ENCODE measurements at places on chromosomes 4 and X. TPM values are rescaled to one million over a fixed set of nuclear protein-coding genes. Genes with fewer than 3 reads are reported as not detected.

The PRR27 gene
- total RNA-seq = not detected

The PNMA5 gene
- not detected for total RNA-seq

The CT55 gene
- total RNA-seq = not detected

The RAB39B gene
- total RNA-seq = 0.13 TPM

The TMEM185A gene
- 22.9 TPM for total RNA-seq

The USP17L30 gene
- not detected for total RNA-seq

The SSX2 gene
- not detected for total RNA-seq

The SPCS3 gene
- total RNA-seq = 83.9 TPM

The MAB21L2 gene
- total RNA-seq = 3.5 TPM

The GLUD2 gene
- total RNA-seq = 2.9 TPM

The EGFL6 gene
- not detected for total RNA-seq

The CTAG1B gene
- total RNA-seq = not detected
